ENCODE measurements at places on chromosomes 6 and 20. TPM values are rescaled to one million over a fixed set of nuclear protein-coding genes. Genes with fewer than 3 reads are reported as not detected.

The CDSN gene
- total RNA-seq, result not detected

The SLC44A4 gene
- not detected for total RNA-seq

The CYP39A1 gene
- total RNA-seq, result 0.19 TPM

The IL20RA gene
- total RNA-seq, result 0.54 TPM
